ENCODE measurements at places on chromosomes 4 and X.

DNA sequence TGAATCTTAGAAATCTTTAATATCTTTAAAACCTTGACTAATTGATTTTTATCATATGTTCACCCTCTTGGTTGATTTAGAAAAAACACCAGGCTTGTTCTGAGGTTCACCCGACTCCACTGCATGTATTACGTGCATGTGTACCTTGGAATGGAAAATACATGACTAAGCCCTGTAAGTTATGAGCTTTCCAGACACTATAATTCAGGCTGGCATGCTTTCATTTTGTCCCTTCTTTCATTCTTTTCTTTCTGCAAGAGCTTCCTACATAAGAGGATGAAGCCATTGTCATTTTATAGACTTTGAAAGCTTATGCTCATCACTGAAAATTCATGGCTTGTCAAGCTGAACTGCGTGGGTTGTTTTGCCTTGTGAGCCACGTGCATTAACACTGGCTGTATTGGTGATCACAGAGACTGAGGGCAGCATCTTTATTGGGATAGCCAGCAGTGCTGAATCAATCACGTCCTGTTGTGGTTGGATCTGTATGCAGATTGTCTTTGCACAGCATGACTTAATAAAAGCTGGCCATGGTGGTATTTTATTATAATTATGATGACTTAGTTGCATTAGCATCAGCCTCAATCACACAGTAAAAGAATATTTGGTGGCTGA is 141.9 kb downstream of the SLIT2 start:
- DNase-seq = no peak

DNA sequence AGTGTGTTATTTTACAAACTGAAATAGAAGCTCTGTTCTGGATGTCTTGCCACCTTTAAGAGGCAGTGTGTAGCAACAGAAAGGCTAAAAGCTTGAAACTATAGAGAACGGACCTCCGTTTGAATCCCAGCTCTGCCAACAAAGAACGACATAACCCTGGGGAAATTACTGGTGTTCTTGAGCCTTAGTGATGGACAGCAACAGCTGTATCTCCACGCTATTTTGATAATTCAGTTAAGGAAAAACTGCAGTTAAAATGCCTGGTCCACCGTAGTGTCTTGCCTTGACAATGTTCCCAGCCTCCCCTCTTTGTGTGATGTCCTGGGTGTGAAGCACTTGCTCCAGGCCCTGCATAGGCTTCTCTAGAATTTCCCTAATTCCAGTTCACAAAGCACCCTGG is 256.8 kb upstream of the HS3ST1 start:
- no peak for DNase-seq

DNA sequence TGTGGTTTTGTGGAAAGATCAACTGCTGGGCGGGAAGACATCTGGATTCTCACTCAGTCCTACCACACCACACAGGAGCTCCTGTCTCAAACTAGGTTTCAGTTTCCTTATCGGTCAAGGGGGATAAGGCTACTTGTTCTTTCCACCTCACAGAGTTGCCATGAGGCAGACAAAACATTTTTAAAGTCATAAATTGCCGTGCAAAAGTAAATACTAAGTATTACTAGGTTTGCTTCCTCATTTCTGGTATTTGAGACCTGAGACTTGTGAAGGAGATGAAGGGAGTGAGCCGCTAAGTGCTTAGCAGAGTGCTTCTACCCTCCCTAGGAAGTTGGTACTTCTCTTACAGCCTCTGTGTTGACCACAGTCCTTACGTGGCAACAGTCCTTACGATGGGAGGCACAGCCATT is 1.5 kb downstream of the LAP3 start:
- DNase-seq = no peak

DNA sequence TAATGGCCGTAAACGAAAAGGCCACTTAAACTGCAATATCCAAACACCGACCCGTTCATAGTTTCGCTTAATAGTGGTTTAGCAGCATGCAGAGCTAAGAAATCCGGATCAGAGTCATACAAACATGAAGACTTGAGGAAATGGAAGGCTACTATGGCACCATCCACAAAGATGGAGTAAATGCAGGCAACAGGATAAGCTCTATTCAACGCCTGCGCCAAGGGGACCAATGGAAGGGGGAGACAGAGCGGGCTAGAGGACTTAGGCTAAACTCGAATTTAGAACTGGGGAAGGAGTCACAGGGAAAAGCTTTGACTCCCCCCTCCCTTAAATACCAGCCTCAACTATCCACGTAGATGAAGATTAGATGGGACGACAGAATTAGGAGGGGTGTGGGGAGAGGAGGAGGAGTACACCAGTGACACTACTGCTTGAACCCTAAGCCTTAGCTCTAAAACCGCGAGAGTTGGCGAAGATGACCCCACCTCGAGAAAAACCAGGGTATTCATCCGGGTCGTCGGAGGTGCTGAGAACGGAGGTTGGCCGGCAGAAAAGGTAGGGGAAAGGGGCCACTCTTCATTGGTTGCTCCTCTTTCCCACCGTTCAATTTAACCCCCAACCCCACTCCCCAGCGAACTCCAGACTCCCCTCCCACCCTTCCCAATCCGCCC is 3.5 kb downstream of the HUWE1 start:
- DNase-seq = peak; percentile 11

DNA sequence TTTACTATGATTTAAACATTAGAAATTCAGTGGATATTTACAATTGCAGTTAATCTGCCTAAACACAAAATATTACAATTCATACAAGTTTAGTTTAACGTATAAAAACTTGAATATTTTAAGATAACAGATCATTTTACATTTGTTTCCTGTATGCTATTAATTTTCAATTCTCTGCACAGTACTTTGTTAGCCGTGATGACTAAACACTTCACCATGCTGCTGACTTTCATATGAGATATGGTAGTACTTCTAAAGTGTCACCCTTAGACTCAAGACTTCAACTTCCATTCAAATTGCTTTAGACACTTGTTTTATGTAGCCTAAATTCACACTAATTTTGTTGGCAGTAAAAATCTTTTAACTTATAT is 1646.4 kb upstream of the ADGRL3 start:
- DNase-seq = no peak

GRCh38 chr4:40763228-40763716 is 13.5 kb downstream of the NSUN7 start:
- no peak for DNase-seq

GRCh38 chr4:170089274-170089667 is 485 bp downstream of the AADAT start:
- DNase-seq = peak; percentile 1

DNA sequence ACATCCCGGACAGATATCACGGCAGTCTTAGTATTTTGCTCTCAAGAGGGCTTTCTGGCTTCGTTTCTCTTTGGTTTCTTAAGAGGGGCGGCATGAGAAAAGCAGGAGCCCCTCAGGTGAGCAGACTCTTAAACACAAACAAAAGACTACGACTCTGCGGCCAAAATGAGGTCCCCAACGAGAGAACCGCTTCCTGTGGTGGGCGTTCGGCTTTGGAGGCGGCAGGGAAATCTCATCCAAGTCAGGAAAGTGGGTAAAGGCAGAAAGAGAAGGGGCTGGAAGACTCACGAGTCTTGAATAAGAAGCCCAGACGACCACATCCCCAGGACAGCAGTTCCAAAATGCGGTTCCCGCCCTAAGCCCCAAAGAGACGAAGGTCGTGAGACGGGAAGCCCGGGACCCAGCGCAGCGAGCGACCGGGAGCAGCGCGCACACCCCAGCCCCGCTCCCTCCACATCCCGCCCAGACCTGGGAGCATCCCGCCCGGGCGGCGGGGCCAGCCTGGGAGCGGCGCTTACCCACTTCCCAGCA is 409 bp downstream of the UGDH start:
- no peak for DNase-seq

DNA sequence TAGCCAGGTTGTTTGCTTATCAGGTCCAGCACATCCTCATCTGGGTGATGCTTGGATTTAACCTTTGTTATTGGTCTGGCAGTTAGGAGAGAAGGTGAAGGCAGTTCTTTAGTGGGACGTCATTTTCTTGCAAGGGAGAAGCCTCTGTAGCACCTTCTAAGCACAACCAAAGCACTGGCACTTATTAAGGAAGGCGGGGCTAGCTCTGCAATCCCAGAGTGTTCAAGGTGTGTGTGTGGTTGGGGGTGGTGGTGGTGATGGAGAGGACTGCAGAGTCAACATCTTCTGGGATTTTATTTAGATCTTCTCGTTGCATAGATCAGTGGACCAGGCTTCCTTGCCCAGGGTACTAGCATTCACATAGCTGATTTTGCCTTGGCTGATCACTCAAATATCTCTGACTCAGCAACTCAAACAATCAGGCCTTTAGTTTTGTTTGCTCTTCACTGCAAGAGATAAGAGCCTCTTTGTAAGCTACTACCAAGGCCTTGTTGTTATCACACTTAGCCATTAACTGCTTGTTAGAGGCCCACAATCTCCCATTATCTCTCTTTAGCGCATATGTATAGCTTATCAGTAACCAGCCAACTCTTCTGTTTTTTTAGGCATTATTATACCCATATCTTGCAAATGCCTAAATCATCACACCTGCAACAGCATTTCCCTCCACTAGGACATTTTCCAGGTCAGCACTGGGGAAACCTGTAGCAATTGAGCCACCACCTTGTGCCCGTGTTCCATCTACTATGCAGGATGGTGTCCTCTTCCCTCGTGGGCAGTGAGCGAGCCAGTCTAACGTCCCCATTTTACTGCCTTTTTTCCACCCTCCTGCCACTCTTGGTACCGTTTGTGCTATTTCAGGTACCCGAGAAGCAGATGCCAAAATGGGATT is 36.5 kb upstream of the LINC00632 start:
- no peak for DNase-seq

- DNase-seq = peak; percentile 50
Measured at GRCh38 chr4:145819853-145820181, 118.8 kb downstream of the ZNF827 start.

GRCh38 chrX:139091878-139092277 is 380.4 kb upstream of the FGF13 start:
- DNase-seq = no peak

DNA sequence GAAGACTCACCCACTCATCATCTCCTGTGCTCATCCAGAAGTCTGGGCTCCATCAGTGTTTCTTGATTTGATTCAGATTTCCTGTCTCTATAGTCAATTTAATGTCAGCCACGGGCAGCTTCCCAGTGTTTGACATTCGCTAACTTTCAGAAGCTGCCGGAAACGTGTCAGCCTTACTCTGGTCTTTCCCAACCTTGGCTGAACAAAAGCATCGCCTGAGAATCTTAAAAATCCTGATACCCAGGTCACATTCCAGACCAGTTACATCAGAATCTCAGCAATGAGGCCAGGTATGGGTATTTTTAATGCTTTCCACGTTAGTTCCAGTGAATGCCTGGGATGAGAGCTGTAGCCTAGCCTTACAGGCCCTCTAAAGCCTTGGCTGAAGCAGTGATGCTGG is 233.8 kb downstream of the FRMPD4 start:
- no peak for DNase-seq

DNA sequence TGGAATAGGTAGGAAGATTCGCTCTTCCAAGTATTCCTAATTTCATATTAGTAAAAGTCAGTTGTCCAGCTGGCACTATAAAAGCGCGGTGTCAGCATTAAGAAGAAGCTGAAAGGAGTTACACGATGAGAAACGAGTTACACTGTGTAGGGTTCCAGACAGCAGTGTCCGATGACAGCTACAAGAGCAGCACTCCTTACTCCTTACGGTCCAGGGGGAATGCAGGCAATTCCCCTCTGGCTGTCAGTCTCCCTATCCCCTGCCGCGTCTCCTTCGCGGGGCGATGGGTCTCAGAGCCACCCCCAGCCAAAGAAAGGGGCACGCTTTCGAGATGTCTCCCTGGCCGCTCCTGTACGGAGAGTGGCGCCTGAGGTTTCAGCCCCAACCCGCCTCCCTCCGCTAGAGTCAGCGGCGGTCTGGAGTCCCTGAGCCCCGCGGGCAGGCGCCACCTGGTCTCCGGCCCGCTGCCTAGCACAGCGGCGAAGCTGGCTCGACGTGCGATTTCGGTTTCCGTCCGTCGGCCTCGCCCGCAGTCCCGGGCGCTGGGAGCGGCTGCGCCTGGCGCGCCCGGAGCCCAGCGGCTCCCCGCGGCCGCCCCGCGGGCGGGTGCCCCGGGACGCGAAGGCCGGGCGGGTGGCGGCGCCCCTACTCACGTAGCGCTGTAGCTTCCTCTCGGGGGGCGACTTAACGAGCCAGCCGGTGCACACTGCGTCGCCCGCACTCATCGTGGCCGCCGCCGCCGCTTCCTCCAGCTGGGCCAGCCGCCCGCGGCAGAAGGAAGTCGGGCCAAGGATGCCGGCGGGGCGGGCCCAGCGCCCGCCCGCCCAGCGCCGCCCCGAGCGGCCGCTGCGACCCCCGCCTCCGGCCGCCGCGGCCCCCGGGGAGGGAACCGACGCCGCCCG is at the start of gene GAB3:
TSS of gene GAB3 (minus strand) at position 777 of the 902 bp plus-strand sequence. CDS start at position 725, 52 bp downstream.
- DNase-seq = no peak

DNA sequence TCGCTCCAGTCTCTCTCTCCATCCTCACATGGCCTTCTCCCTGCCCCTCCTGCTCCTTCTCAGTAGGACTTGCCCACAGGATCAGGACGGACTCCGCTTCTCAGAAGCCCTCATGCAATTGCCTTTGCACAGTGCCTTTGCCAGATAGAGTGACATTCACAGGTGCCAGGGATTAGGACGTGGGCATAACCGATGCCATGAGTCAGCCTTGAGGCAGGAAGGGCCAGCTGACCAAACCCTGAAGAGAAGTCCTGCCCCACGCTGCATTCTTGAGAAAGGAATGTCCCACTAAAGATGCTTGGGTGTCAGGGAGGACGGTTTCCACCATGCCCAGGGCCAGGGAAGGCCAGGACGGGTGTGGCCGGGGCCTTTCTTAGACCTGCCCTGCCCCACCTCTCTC is 6.6 kb upstream of the GRPEL1 start:
- DNase-seq = no peak

GRCh38 chrX:358651-359143 is 28.0 kb downstream of the PPP2R3B start:
- no peak for DNase-seq

DNA sequence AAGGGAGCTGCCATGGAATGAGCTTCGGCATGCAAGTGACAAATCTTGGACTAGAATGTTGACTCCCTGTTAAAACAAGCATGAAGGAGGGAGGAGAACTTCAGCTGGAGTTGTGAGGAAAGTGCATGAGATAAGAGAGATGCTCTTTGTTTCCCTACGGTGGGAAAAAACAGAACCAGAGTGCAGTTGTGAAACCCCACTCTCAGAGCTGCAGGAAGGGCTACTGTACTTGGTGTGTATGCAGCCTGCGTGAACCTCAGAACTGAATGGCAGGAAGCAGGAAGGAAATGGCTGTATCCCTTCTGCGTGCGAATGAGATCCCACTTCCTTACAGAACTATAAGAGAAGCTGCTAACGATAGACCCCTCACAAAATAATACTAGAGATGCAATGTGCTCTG is 57.2 kb downstream of the EGF start:
- DNase-seq = no peak

- DNase-seq = no peak
Measured at GRCh38 chr4:151862766-151863165, 102.0 kb upstream of the GATB start.

DNA sequence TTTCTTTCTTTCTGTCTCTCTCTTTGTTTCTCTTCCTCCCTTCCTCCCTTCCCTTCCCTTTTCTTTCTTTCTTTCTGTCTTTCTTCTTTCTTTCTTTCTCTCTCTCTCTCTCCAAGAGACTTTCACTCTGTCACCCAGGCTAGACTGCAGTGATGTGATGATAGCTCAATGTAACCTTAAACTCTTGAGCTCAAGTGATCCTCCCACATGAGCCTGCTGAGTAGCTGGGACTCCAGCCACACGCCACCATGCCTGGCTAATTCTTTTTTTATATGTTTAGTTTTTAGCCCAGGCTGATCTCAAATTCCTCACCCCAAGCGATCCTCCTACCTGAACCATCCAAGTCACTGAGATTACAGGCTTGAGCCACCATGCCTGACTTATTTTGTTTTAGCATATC is 64.3 kb upstream of the EMCN start:
- no peak for DNase-seq

GRCh38 chr4:143782521-143782920 is 82.0 kb upstream of the FREM3 start:
- no peak for DNase-seq
